ENCODE measurements at places on chromosomes 5 and 9.

DNA sequence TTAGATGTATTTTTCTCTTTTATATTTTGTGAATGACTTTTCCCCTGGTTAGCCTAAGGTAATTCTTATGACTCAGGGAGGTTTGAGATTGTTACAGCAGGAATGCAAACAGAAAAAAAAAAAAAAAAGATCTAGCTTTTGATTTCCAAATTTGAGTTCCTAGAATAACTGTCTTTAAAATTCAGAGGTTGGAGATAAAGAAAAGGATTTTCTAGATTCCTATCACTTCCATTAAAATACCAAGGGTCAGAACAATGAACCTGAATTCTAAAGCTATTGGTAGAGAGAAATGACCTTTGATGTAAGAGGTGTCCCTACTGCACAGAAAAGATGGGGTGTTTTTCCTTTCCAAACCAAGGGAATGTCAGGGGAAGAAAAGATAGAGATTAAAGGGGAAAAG, 262.5 kb downstream of the DOCK8 start:
- DNase-seq, result no peak

- DNase-seq, result no peak
Measured at GRCh38 chr5:5780253-5780652, 357.8 kb downstream of the ICE1 start.

- DNase-seq, result no peak
Measured at GRCh38 chr5:61486476-61486875, 154.4 kb downstream of the ZSWIM6 start.

- DNase-seq, result peak; percentile 78
Measured at GRCh38 chr5:150066901-150067396, 19.4 kb downstream of the CSF1R start.

GRCh38 chr5:55096182-55096581, 6.3 kb upstream of the GZMA start:
- no peak for DNase-seq

- DNase-seq, result no peak
Measured at GRCh38 chr9:129665814-129666520, 520 bp downstream of the PRRX2 start.

DNA sequence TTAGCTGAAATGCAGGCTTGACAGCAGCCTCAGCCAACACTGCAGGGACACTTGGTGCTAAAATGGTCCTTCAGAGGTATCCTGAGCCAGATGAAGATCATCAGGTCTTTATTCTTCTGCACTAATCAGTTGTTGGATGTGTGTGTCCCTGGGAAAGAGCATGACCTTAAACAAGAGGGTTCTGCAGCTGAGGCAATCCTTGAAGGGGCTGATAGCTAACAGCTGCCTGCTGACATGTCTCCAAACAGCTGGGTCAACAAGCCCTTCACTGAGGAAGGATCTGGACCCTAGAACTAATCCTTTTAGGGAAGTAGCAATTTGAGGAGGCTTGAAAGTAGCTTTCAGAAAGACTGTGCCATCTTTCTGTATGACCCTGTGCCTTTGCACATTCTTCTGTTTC, 376.3 kb upstream of the ACTBL2 start:
- DNase-seq, result no peak

- peak; percentile 19 for DNase-seq
Measured at GRCh38 chr5:96159043-96159442, 197.4 kb upstream of the ELL2 start.

- no peak for DNase-seq
Measured at GRCh38 chr9:38062106-38062497, 6.9 kb downstream of the SHB start.

DNA sequence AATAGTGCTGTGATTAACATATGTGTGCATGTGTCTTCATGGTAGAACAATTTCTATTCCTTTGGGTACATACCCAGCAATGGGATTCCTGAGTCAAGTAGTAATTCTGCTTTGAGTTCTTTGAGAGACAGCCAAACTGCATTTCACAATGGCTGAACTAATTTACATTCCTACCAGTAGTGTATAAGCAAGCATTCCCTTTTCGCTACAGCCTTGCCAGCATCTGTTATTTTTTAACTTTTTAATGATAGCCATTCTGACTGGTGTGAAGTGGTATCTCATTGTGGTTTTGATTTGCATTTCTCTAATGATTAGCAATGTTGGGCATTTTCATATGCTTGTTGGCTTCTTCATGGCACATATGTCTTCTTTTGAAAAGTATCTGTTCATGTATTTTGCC, 308.5 kb downstream of the ARRDC3 start:
- DNase-seq, result peak; percentile 98

- peak; percentile 1 for DNase-seq
Measured at GRCh38 chr9:108356806-108357205, 499.0 kb downstream of the ACTL7B start.

- DNase-seq, result peak; percentile 32
Measured at GRCh38 chr9:100350188-100350587, 2.6 kb downstream of the TEX10 start.

DNA sequence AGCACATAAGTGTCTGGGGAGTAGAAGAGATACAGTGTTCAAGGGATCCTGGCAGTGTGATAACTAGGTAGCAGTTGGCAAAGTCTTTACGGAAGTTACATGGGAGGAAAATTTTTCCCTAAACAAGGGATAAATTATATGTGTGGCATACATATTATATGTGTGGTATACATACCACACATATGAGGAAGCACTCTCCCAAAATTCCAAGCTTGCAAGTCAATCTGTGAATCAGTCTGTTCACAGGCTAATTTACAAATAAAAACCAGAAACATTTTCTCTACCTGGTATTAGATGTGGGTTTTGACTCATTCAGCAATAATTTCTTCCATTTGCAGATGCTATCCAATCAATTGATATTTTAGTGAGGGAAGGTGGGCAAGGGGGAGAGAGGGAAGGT, 110.0 kb downstream of the ISOC1 start:
- peak; percentile 6 for DNase-seq

- no peak for DNase-seq
Measured at GRCh38 chr5:124883681-124884080, 137.2 kb upstream of the ZNF608 start.

DNA sequence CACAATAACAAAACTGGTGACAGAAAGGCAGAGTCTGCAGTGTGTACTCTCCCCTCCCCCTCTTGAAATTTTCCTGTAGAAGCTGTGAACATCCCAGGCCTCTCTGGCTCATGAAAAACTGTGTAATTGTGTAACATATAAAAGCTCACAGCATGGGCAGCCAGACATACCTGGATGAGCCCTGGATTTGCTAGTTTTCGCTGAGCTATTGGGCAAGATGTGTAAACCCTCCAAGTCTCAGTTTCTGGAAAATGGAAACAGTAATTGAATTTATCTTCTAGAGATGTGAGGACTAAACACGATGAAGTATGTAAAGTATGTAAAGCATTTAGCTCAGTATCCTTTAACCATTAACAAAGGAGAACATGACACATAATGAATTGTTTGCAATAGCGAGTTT, 143.2 kb upstream of the ANKH start:
- DNase-seq, result peak; percentile 69

- DNase-seq, result peak; percentile 60
Measured at GRCh38 chr5:150562832-150563231, 54.9 kb downstream of the NDST1 start.

GRCh38 chr5:177553671-177554429, 513 bp downstream of the FAM193B start:
- peak; percentile 31 for DNase-seq

- DNase-seq, result no peak
Measured at GRCh38 chr5:179771311-179771895, 22.4 kb upstream of the LTC4S start.

DNA sequence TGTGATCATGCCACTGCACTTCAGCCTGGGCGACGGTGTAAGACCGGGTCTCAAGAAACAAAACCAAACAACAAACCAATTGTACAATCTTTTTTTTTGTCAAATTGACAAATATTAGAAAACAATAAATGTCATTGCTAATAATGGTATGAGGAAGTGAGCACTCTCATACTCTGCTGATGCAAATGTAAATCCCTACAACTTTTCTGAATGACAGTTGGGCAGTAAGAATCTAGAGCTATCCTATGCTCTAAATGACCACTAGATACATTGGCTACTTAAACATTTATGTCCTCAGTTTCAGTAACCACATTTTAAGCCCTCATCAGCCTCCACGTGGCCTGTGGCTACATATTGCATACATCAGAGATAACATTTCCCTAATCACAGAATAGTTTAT, 256.2 kb downstream of the FER start:
- DNase-seq, result no peak
